ENCODE measurements at places on chromosomes 13 and 19.

GRCh38 chr19:41998246-41999020 is 4.4 kb upstream of the ATP1A3 start:
- DNase-seq = no peak

- DNase-seq = no peak
Observed at GRCh38 chr13:65330691-65331090, 1899.4 kb downstream of the PCDH9 start.

GRCh38 chr19:17005000-17005399 is 21.6 kb downstream of the CPAMD8 start:
- no peak for DNase-seq

DNA sequence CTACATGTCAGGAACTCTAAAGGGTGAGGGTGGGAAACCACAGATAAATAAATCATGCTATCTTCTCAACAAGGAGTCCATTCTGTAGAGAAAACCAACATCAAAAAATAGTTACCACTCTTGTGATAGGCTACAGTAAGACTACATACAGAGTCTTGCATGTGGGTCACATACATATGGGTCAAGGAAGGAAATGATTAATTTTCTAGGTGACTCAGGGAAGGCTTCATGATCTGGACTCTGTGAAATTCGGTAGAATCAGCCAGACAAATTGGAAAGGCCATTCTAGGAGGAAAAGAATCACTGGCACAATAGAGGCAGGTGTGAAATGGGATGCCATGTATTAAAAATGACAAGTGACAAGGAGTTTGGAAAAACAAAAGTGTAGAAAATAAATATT is 638.9 kb downstream of the LIG4 start:
- DNase-seq = no peak

DNA sequence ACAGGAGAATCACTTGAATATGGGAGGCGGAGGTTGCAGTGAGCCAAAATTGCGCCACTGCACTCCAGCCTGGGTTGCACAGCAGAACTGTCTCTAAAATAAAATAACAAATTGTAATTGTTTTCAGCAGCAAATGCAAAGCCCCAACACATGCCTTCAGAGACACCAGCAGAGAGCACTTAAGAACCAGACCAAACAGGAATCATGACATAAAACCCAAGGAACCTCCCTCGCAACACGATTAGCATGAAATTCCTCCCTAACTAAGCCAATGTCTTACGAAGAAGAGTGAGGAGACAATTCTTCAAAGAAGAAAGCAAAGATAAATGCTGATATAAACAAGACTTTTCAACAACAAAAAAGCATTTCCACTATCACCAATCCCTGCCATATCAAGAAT is 40.1 kb downstream of the PSPC1 start:
- DNase-seq = no peak

GRCh38 chr13:65063753-65064152 is 2166.4 kb downstream of the PCDH9 start:
- no peak for DNase-seq

GRCh38 chr13:38784036-38784880 is 97.4 kb downstream of the FREM2 start:
- no peak for DNase-seq

GRCh38 chr13:30676672-30677071 is 58.7 kb upstream of the ALOX5AP start:
- DNase-seq = no peak

GRCh38 chr13:30032263-30032662 is 181.8 kb upstream of the UBL3 start:
- DNase-seq = no peak

- peak; percentile 61 for DNase-seq
Observed at GRCh38 chr13:73765651-73766384, 368.4 kb downstream of the KLF12 start.

GRCh38 chr13:44307255-44307654 is 66.4 kb upstream of the SERP2 start:
- no peak for DNase-seq

DNA sequence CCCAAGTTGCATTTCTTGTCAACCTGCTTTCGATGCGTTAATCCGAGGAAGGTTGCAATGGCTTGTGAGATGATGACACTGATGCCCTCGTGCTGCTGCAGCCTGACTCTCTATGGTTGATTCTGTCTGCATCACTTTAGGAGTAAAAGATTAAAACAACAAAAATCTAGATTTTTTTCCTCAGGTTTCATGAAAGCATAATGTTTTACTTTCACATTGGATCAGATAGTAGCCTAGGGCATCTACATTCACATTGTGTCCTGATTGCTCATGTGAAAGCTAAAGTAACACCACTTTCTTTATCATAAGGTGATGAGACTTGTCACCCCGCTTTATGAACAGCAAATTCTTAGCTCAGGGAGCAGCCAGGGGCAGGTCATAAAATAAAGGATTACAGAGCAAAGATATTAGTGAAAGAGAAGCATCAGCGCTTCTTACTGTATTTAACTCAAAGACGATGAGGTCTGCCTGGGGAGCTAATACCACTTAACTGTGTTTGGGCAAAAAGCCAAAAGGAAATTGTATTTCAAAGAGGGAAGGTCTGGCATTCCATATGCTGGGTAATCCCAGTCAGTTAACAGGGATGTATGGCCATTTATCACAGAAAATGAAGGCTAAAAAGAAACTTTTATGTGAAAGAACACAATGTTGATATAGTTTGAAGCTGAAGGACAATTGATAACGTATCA is 270.5 kb downstream of the GPC6 start:
- DNase-seq = no peak

DNA sequence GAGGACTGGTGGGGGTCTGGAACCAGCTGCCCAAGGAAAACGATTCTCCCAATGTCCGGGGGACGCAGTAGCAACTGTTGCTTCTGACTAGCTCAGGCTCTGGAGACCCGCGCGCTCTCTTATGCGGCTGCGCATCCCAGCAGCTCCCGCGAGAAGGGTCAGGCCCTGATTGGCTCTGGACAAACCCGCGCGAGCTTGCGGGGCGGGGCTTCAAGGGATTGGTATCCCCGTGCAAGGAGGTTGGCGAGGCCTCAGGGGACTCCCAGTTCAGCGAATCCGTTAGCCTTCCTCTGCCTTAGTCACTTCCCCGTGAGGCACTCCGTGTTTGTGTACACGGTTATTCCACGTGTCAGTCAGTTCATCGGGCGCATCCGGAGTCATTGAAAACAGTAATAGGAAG is 20.2 kb downstream of the SIGLECL1 start:
- no peak for DNase-seq

GRCh38 chr19:51138549-51138979 is 3.5 kb upstream of the SIGLEC7 start:
- DNase-seq = no peak

- DNase-seq = no peak
Observed at GRCh38 chr13:44974056-44974793, 15.0 kb downstream of the NUFIP1 start.

DNA sequence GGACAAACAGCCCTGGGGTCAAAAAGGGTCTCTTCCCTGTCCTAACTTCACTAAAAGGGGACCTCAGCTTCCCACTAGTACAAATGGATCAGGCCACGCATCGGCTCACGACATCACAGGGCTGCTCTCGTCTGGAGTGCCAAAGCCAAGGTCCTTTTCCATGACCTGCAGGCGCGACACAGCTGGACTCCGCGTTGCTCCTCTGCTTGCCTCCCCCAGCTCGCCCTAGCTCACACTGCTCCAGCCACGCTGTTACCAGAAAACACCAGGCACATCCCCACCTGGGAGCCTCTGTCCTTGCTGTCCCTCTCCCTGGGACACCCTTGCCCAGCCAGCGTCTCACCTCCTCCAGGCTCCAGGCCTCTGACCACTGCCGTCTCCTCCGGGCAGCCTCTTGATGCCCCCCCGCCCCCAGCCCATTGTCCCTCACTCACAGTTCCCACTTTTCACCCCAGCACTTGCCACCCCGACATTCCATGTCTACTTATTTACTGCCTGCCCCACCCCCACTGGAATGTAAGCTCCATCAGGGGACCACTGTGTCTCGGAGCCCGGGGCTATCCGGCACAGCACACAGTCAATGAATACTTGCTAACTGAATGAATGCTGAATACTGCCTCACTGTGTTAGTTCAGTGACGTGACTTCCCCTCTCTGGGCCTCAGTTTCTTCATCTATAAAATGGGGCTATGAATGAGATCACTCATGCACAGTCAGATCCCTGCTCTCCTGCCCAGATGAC is 20.7 kb downstream of the AKT2 start:
- DNase-seq = no peak

DNA sequence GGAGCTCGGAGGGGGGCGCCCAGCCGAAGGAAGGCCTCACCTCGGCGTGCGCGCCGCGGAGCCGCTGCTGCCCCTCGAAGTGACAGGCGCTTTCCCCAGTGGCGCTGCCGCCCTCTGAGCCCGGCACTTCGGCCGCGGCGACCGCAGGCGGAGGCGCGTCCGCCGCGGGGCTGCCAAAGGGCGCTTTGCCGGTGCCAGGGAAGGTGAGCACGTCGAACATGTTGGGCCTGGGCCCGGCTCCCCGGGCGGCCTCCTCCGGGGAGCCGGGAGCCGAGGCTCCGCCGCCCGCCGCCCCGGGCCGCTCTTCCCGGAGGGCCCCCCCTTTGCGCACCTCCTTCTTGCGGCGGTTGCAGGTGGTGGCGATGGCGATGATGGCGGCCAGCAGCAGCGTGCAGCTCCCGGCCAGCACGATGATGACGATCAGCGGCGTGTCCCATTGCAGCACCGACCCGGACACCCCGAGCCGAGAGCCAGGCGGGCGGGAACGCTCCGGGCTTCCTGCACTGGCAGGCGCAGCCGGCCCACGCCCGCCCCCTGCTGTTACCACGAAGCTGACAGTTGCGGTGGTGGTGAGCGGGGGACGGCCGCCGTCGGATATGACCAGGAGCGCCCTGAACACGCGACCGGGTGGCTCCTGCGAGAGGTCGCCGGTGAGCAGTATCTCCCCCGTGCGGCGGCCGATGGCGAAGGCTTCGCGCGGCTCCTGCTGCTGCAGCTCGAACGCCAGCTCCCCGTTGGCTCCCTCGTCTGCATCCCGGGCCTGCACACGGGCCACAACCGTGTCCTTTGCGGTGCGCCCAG is 2.5 kb downstream of the PCDH8 start:
- no peak for DNase-seq

- DNase-seq = no peak
Observed at GRCh38 chr13:69644447-69644846, 463.2 kb upstream of the ATXN8OS start.

GRCh38 chr19:17086120-17086519 is 10.5 kb downstream of the MYO9B start:
- no peak for DNase-seq

- no peak for DNase-seq
Observed at GRCh38 chr19:56217039-56217949, 15.2 kb downstream of the ZSCAN5C start.

DNA sequence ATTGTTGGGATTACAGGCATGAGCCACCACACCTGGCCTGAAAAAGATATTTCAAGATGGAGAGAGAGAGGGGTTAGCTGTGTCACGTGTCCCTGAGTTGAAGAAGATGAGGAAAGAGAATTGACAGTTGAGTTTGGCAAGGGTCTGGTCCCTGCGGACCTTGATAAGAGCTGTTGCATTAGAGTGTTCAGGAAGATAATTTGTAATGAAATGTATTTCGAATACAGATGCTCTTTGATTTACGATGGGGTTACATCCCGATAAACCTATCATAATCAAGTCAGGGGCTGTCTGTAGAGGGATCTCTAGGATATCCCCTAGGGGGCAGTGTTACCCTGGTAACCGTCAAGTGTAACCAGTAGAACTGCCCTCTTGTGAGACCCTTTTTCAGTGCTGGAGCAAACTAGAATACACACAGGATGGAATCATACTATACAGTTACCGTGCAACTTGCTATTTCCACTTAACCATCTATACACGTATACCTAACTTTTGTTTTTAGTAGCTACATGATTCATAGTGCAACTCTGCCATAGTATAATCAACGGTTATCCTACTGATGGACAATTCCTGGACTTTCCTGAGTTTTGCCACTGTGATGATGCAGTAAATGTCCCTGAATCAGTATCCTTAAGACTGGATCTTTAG is 1.5 kb upstream of the ELOF1 start:
- no peak for DNase-seq

GRCh38 chr13:46160471-46161066 is 21.4 kb downstream of the LCP1 start:
- DNase-seq = no peak

DNA sequence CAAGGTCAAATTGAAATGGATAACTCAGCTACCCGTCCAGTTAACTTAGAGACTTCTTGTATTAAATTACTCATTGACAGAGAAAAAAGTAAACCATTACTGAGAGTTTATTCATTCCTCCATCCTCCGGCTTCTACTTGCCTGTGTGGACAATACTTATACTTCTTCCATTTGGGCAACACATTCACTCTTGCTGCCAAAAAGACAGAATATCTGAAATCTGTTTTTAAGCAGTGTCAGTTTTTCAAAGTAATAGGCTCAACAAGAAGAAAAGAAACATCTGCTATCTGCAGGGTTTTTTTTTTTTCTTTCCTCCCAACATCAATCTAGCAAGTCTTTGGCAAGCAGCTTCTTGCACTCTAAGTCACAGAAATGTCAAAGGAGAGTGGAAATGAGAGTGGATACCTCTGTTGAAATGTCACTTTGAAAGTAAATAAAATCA is 1142.8 kb downstream of the PCDH9 start:
- DNase-seq = no peak

- DNase-seq = no peak
Observed at GRCh38 chr13:99390601-99391000, 83.4 kb upstream of the GPR183 start.

DNA sequence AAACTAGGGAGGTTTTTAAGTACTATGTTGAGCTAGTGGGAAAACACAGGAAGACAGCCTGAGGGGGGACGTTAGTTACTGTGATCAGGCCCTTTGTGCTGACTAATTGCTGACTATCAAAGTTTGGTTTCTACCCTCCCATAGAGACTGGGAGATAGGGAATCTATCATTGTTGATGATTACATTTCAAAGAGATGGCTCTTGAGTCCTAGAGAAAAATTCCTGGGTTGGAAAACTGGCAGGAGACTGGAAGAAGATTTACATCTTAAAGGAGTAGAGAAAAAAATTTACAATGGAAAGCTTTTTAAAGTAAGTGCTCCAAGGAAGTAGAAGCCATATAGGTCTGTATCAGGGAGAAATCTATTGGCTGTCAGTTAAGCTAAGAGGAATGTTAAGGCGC is 522.0 kb upstream of the KLHL1 start:
- no peak for DNase-seq

GRCh38 chr13:83515268-83516015 is 366.8 kb downstream of the SLITRK1 start:
- no peak for DNase-seq

- no peak for DNase-seq
Observed at GRCh38 chr13:70311191-70311590, 202.9 kb upstream of the KLHL1 start.

DNA sequence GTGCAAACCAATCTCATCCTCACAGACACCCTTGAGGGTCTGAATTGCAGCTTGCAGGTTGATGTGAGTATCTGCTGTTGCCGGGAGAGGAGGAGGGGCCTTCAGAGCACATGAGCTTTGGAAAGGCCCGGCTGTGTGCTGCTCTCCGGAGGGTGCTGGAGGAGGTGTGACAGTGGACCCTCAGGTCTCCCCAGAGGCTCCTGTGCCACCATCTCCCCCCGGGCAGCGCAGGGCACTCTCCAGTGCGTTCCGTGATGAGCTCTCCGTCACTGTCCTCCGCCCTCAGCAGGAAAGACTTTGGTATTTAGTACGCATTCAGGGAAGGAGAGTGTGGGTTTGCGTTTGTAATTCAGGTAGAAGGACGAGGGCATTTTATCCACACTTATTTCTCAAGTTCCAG is 20.0 kb downstream of the LAMP1 start:
- DNase-seq = no peak
